ENCODE measurements at places on chromosomes 11 and 22.

- no peak for DNase-seq
These were observed 12.3 kb downstream of the NARS2 start for GRCh38 chr11:78562398-78562797.

GRCh38 chr11:2778630-2779498, 79.1 kb upstream of the KCNQ1OT1 start:
- no peak for DNase-seq

DNA sequence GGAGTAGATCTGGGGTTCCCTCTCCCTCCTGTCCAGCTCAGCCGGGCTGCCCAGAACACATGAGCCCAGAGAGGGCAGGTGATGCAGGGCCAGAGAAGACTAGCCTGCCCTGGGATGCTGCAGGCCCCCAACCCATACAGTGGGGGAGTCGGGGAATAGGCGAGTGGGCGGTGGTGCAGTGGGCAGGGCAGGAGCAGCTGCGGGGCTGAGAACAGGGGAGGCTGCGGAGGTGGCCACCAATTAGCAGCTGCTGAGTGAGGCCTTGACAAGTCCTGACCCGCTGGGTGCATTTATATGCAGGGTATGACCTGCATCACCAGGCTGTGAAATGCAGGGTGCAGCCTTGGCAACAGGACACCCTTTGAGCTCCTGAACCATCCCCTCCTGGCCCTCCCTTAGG, 43.1 kb downstream of the NFAM1 start:
- DNase-seq, result no peak

DNA sequence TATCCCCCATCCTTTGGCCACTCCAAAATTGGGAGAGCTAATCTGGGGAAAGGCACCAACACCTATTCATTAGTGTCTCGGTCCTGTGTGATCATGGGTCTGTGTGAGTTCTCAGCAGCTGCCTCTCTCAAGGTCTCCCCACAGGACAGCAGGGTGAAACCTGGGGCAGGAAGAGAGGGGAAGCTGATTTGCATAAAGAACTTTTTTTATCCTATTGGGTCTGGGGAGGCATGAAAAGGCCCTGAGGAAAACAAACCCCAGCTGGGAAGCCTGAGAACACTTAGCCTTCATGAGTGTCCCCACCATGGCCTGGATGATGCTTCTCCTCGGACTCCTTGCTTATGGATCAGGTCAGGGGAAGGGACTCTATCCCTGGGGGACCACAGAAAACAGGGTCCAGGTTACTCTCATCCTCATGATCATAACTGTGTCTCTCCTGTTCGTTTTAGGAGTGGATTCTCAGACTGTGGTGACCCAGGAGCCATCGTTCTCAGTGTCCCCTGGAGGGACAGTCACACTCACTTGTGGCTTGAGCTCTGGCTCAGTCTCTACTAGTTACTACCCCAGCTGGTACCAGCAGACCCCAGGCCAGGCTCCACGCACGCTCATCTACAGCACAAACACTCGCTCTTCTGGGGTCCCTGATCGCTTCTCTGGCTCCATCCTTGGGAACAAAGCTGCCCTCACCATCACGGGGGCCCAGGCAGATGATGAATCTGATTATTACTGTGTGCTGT, 116.0 kb upstream of the TOP3B start:
- DNase-seq, result no peak
